Stimulated activated CD4-positive, alpha-beta T cell treated with anti-CD3 and anti-CD28 coated beads, Interleukin-4, amount 100 ng/mL, for 1 hour (primary cell): ENCODE measurements at places on chromosomes 5 and 9.

DNA sequence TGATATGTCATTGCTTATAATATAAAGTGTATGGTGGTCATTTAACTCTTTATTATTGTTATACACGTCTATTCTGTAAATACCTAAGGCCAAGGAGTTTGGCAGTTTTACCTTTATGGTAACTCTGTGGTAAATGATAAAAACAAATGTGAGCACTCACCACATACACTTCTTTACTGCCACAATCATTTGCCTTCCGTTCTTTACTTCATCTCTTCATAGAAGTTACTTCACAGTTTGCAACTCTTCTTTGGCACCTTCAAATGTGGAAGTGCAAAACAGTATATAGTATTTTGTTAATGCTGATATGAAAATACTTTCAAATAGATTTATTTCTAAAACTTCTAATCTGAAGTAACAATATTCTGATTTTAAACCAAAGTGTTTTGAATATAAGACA lies 4.4 kb upstream of the MEF2C start:
- DNase-seq: no peak

DNA sequence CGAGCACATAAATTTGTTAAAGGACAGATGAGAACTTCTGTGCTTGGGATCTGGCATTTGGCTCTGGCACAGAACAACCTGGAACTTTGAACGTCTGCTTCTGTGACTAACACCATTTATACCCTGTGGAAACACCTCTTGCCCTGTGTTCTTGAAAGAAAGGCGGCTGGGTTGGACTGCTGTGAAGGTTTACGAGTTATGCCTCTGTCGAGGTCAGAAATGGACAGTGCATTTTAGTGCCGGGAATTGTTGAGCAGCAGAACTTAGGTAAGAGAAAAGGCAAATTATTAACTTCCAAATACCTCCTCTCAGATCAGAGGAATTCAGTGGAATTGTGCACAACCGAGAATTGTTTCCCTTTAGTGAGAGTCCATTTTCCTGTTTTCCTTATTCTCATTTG lies 14.1 kb upstream of the INIP start:
- no peak for DNase-seq

GRCh38 chr5:67870662-67871061 lies 344.9 kb upstream of the PIK3R1 start:
- no peak for DNase-seq

GRCh38 chr9:111914749-111915424 lies 18.3 kb downstream of the UGCG start:
- no peak for DNase-seq

GRCh38 chr9:20442461-20443319 lies 179.6 kb downstream of the MLLT3 start:
- DNase-seq: no peak

DNA sequence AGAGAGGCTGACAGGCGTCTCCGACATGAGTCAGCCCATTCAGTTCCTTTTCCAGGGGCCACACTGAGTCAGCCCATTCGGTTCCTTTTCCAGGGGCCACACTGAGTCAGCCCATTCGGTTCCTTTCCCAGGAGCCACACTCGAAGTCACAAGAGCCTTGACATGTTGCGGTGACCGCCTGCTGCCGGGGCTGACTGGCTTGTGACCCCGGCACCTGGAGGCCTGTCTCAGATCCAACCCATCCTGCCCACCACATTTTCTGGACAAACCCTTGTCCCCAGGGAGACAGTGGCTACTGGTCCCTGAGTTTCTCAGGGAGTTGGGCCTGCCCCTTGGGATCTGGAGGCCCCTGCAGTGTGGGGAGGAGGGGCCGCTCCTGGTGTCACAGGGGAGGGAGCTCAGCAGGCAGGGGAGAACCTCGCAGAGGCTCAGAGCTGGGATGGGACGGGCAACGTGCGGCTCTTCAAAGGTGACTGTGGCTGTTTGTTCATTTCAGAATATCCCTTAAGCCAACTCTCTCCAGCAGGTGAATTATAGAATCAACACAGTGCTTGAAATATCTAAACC lies 40.5 kb upstream of the LPCAT1 start:
- no peak for DNase-seq

DNA sequence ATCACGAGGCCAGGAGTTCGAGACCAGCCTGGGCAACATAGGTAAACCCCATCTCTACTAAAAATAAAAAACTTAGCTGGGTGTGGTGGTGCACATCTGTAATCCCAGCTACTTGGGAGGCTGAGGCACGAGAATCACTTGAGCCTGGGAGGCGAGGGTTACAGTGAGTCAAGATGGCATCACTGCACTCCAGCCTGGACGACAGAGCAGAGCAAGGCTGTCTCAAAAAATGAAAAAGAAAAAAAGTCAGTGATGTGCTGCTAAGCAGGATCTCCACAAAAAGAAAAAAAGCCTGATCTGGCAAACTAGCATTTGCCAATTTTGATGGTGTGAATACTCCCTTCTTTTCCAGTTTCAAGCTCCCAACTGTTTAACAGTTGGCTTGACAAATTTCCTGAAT lies 21.9 kb downstream of the F2R start:
- no peak for DNase-seq

- no peak for DNase-seq
These were observed at the start of gene IRX1 for GRCh38 chr5:3595006-3595961. IRX1 (plus strand) TSS chr5:3595832; CDS start chr5:3596106, 274 bp downstream.

DNA sequence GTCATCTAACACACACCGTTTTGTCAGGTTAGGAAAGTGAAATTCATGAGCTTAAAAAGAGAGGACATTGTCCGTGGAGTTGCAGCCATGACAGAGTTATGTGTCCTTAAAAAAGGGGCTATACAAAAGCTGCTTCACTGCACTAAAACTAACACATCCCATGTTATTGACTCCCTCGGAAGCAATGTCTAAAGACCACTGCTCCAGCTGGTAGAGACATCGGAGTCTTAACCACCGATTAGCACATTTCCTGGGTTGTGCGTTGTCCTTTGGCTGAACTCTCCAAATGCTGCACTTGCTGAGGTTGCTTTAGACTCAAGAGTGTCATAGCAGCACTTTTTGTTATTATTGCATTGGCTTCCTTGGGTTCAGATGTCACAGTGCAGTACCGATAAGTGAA lies 128.3 kb upstream of the C9orf72 start:
- no peak for DNase-seq

DNA sequence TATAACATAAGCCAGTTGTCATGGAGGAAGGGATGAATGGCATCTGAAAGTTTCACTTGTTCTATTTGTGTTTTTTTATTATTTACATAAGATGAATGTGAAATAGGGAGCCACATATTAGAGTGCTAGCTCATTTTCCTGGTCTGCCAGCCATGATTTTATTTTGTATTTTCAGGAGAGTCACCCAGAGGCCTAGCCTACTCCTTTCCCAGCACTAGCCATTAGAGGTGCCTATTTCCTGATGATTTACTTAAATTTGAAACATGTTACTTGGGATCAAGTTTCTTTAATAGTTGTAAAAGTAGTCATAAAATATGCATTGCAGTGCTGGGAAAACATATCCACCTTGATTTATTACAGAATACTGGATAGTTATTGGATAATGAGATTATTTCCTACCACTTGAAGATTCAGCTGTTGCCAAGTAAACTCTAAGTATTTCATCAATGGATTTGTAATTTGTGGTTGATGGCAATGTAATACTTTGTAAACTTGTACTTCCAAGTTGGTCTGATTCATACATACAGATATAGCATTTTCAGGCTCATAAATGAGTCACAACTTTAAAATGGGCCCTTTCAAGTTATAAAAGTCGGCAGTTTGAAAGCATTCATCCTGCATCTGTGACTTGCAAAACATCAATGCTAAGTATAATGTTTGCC lies 50.8 kb downstream of the KCNN2 start:
- DNase-seq: no peak

- DNase-seq: no peak
These were observed 28.4 kb upstream of the GADD45G start for GRCh38 chr9:89576404-89576839.

DNA sequence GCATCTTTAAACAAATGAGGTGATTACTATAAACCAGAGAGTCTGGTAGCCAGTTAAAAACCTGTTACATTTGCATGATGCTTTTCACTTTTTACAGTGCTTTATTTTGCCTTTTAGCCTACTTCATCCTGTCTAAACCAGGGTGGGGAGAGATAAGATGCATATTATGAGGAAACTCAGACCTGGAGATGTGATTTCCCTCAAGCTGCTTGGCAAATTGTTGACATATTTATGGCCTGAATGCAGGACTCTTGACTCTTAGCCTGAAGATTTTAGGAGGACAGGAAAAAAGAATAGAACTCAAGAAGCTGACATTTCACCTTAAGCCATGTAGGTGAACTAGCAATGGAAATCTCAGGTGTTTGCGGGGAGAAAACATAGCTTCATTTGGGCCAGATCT lies 202.8 kb downstream of the NMUR2 start:
- DNase-seq: no peak

DNA sequence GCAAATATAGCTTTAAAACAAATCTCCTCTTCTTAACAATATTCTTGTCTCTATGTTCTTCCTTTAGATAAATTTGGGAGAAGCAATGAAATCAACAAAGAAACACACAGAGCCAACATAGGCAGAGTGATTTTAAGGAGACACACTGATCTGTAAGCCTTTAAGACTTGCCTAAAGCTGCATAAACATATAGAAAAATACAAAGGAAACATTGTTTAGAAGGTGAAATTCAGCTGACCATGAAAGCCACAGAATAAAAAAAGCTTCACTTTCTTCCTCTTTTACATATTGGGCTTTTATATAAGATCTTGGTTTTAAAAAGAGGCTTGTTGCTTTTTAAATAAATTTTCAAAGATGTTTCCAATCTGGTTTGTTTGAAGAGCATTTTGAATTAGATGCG lies 1277.5 kb downstream of the EFNA5 start:
- DNase-seq: no peak

GRCh38 chr9:121328876-121329681 lies 41.0 kb downstream of the STOM start:
- DNase-seq: no peak

DNA sequence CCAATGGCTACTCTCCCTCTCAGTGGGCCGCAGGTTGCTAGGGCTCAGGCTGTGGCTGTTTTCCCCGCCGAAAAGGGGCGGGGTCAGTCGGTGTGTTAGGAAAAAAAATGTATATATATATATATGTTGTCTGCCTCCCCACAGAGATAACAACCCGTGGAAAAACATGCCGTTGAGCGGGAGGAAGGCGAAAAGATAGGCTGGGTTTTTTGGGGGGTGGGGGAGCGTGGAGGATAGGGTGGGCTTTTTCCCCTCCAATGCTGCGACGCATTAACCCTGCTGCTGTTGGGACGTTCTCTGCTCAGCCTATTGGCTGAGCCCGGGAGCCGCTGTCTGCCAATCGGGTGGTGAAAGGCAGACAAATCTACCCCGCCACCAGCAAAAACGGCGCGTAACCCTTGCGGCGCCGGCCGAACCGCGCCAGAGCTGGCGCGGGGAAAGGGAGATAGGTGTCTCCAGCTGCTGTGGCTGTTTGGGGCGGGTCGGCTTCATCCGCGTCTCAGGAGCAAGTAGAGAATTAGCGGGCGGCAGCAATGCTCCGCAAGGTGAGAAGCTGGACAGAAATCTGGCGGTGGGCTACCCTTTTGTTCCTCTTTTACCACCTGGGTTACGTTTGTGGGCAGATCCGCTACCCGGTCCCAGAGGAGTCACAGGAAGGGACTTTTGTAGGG lies at the start of gene PCDHGC4:
Gene PCDHGC4, plus strand, starts transcription at position 390 of the 671 bp plus-strand sequence. Its CDS starts 144 bp downstream, at position 534.
- no peak for DNase-seq

GRCh38 chr9:91315191-91315590 lies 46.5 kb downstream of the AUH start:
- no peak for DNase-seq

- no peak for DNase-seq
These were observed 6.0 kb downstream of the MRPS2 start for GRCh38 chr9:135506327-135507103.

DNA sequence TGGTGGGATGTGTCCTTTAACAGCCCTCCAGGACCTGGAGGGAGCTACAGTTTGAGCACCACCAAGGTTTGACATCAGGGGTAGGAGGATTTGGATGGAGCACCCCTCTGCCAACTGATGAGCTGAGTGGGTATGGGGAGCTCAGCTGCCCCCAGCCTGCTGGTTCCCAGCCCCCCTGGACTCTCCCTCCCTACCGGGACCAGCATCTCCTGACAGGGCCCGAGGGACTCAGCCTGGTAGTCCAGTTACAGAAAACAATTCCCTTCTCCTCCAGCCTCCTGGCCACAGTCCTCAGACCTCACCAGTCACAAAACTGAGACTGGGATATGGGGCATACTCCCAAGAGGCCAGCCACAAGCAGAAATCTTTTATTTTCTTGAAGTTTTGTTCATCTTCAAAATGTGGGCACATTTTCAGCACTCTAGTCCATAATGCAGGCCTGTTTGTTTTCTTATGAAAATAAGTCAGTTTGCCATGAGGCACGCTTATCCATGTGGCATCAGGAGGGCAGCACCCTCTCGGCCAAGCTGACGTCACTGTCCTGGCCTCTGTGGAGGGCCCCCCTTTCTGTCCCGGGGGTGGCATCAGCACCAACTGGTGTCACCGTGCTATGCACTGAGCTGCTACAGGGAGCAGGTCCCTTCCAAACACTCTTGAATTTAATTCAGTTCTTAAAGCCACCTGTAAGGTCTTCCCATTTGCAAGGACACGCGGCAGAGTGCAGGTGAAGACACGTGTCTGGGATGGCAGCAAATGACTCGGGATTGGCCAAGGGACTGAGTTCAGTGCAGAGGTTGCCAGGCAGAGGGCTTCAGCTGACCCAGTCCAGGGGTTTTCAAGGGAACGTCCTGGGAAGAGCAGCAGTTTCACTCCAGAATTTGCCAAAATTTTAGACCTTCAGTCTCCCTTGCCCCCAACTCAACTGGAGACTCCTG lies 187.6 kb downstream of the GADD45G start:
- no peak for DNase-seq

DNA sequence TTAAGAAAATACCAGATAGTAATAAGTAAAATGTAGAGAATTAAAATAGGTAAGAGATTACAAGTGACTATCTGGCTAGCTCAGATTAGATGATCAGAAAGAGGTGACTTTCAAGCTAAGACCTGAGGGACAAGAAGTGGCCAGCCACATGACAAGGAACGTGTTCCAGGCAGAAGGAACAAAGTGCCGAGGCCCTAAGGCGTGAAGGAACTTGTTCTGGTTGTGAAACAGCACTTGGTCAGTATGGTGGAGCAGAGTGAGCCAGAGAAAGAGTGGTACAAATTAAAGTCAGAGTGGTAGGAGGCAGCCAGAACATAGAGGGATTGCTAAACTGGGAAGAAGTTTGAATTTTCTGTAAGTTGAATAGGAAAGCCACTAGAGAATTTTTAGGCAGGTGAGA lies 73.6 kb downstream of the ADRB2 start:
- no peak for DNase-seq
